ENCODE measurements at places on chromosomes 3 and 15.

DNA sequence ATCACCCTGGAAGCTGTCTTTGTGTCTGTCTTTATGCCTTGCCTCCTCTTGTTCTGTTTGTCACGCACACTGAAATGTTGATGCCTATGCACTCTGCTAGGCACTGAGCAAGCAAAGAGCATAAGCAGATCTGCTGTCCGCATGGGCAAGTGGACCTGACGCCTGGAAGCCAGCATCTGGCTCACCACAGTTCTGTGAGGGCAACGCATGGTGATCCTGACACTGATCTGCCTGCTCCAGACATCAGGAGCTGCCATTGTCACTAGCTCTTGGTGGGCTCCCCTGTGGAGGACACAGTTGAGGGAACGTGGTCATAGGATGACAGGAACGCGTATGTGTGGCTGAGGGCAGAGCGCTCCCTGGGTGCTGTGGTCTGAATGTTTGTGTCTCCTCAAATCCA, 234.6 kb downstream of the ADAMTS17 start:
- DNase-seq, result no peak

DNA sequence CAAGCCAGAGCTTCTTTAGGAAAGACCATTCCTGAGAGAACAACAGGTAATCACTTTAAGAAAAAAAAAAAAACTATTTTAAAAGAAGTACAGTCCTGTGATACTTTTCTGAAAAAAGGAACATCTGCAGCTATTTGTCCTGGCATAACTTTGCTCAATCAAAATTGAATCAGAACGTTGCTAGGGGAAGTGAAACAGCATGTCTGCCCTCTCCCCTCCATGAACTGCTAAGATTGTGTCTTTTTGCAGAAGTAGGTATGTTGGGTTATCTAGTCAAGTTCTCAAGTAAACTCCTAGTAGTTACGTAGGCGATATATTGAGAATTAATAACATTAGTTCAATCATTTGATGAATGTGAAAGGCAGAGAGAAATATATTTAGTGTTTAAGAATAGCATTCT, 1013.3 kb downstream of the TUSC7 start:
- no peak for DNase-seq

DNA sequence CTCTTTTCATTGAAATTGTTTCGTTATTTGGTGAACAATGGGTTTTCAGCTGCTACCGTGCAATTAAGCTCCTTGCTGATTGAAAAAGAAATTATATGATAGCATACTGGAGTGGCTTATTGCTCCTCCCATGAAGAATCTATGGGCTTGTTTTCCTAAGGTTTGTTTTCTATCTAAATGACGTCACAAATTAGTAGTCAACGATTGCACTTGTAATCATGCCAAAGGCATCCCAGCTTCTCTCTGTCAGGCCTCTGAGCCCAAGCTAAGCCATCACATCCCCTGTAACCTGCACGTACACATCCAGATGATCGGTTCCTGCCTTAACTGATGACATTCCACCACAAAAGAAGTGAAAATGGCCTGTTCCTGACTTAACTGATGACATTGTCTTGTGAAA, 388.0 kb upstream of the LMCD1 start:
- no peak for DNase-seq

DNA sequence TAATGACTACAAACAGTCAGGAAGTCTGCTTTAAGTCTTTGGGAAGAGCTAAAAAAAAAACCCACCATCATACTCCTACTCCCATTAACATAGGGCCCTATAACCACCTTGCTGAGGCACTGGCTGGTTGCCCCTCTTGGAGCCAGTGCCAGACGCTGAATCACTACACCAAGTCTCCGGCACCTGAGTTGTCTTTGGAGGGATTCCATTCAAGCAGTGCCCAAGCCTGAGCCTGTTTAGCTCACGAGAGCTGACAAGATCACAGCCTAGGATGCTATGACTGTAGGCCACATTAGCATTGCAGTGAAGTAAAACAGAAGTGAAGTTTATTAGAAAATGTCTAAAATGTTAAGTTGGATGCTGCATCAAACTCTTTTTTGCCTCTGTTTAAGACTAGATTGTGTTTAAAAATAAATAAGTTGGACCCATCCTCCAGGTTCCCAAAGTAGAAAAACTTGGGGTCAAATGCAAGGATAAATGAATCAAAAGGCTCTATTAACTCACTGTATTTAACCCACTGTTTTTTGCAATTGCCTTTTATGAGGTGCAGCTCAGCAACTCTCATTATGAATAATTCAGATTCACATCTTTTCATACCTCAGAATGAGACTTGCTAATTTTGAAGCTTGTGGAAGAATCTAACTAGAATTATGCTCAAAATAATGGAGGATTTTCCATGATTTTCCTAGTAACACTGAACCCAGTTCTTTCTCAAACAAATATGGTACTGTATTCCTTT, 461.9 kb downstream of the FOXP1 start:
- no peak for DNase-seq

- no peak for DNase-seq
These were observed 43.0 kb upstream of the USP3 start for GRCh38 chr15:63461230-63461985.

DNA sequence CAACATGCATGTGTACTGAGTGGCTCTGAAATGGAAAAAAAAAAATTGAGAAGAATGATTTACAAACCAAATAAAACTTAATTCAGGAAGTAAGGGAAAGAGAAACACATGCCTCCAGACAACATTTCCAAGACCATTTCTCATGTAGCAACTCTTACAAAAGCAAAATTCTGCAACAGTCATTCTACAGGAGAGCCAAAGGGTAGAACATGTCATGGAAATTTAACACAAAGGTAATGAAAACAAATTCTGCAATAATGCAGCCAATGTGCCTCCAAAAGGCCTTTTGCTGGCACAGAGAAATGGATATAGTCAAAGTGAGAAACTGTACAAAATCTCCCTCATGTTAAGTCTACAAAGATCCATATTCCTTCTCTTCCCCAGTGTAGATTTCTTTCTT, 4.0 kb downstream of the PEX11A start:
- no peak for DNase-seq

DNA sequence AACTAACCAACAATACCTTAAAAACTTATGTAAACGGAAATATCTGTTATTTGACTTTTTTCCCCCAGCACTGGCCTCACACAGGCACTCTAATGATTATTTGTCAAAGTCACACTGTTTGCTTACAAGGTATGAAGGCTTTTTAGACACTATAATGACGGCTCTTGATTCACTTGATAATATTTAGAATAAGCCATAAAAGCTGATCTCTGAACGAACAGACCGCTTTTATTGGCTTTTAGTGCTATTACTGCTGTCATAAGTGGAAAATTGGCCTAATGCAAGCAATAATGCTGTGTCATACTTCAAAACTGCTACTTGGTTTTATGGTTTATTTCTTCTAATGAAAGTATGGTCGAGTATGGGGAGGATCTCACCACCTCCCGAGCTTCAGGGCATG, 35.1 kb downstream of the MDFIC2 start:
- DNase-seq, result no peak

DNA sequence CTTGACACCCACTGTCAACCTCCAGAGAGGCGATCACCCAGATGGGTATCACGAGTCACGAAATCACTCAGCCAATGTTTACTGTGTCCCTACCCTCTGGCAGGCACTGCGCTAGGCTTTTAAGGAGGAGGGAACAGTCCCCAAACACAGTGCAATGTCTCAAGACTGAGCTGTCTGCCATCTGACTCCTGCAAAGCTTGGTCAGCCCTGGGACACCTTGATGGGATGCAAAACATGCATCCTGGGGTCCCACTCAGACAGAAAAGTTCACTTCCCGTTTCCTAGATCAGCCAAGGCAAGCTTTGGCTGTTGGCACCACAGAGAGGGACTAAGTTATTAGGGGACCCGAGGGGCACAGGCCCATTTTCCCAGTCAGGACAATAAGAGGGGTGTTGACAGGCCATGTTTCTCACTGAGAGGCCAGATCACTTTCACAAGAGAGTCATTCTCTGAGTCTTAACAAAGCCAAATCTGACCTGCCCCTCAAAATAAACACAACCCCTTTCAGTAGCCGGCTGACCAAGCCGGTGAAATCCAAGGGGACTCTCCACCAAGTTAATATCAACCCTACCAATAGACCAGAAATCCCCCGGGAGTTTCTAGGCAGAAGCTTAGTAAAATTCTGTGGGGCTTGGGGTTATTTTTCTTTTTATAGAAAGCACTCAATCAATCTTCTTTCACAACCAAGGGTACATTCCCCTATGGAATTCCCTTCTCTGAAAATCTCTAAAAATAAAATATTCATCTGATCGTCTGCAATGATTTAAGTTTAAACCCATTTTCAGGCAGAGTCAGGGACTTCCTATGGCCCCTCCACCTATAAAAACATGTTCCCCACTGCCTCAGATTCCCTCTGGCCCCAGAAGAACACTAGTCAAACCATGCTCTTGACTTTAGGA, 3.5 kb downstream of the RFTN1 start:
- no peak for DNase-seq

DNA sequence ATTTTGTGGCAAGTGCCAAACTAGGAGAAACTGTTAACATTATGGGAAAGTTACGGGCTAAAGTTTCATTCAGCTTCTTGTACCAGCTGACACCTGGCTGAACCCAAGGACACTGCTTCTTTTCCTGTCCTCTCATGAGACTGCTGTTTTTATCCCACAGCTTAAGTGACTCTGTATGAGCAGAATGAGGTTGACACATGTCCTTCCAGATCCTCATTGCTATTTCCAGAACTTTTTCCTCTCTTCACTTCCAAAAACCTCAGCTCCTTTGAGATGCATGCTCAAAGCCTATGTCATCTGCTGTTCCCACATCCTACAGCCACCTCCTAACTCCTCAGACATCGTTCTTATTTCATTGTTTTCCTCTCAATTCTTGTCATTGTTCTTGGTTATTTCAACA, 183.6 kb downstream of the DCLK3 start:
- DNase-seq, result no peak

DNA sequence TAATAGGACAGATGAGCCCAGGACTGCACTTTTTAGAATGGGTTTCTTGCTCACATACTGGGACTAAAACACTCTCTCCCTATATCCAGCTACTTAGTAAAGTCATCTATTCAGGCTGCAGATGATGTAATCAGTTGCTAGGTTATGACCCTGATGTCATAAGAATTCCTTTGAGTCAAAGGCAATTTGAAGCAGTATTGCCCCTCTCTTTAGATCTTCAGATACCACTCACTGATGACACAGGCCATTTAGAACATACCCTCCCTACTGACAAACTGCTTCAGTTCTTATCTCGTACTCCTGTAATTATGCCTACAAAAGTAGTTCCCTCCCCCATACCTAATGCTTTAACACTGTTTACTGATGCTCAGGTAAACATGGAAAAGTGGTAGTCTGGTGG, 450.1 kb upstream of the RASGRP1 start:
- DNase-seq, result no peak

GRCh38 chr3:115713284-115713683, 90.0 kb downstream of the GAP43 start:
- DNase-seq, result no peak

DNA sequence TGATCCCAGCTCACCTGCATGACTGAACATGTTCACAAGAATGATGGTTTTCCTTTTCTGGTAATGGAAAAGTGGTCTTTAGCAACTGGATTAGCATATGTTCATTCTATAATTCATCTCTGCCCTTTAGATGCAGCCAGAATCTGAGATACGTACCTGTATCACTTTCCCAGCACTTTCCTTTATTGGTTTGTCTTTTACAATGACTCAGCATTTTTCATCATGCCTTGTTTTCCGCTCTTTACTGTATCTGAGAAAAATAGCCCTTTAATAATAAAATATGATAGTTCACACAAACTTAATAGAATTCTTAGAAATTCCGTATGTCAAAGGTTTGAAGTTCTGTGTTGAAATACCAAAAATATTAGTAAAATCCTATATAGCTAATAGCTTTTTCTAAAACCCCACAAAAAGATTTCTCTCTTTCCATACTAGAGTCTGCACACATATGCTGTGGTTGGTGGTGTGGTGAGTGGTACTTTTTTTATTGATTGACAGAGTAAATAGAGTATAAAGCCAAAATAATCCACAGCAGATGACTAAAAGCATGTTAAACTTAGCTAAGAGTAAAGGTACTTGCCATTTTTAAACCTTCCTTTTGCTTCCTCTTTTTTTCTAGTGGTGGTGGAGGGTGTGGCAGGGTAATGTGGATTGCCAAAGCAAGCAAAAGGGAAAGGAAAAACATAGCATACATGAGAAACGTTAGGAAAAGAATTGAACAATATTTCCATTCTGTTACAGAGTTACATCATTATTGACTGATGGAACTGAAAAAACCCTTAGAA, 328.9 kb upstream of the RBMS3 start:
- DNase-seq, result no peak

DNA sequence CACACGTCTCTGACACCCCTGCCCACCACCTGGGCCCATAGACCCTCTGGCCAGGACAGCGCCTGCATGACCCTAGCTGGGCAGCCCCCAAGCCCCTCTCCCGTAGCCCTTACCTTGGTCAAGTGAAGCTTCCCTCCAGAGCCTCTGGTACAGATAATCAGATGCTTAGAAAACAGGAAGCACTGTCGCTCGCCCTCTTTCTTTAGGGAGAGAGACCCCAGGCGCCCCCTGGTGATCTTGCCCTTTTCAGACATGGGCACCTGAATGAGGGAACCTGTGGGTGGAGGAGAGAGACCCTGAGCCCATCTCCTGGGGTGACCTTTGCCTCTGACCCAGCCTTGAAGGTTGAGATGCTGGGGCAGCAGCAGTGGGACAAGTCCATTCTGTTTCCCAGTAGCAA, 65.4 kb downstream of the RASGRF1 start:
- no peak for DNase-seq

DNA sequence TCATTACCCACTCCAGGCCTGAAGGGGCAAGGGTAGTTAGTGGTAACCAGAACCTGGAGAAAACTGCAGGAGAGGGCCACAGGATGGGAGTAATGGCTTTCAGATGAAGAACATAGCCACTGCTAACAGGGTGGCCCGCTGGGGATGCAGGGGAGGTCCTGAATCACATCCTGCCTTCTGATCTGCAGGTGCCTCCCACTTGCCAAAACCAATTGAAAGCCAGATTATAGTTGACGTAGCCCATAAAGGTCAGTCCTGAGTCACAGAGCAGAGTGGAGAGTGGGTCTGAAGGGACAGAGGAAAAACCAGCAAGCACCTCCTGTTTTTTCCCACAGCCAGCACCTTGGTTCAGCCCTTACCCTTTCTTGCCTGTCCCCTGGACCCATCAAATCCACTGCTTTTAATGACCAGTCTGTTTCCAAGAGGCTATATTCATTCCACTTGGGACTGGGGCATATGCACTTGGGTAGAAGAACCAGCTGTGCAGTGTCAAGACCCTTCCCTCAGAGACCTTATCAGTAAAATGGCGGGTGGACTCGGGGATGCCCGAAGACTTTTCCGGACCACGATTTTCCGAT, 646 bp upstream of the SLC35G2 start:
- DNase-seq, result no peak

DNA sequence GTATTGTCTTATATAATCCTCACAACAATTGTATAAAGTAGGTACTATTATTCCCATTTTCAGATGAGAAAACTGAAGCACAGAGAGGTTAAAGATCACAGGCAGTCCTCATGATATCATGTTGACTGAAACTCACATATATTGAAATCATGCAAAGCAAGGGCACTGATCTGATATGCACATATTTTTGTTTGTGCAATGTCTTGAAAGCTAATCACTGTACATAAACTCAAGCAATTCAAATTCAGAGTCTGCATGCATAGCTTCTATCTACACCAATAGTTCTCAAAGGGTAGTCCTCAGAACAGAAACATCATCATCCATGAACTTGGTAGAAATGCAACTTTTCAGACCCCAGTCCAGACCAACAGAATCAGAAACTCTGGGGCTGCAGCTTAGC, 119.2 kb upstream of the STT3B start:
- DNase-seq, result no peak

GRCh38 chr15:22871481-22872086, 33.1 kb downstream of the NIPA2 start:
- no peak for DNase-seq

- DNase-seq, result no peak
These were observed 18.0 kb upstream of the CEP152 start for GRCh38 chr15:48828906-48829305.
